T-helper 17 cell (primary cell): ENCODE measurements at places on chromosomes 6 and 20. TPM values are rescaled to one million over a fixed set of nuclear protein-coding genes. Genes with fewer than 3 reads are reported as not detected.
A peak's percentile ranks its signal among the peaks of the same experiment; 100 is the strongest.

Gene LGSN
- not detected for total RNA-seq

DNA sequence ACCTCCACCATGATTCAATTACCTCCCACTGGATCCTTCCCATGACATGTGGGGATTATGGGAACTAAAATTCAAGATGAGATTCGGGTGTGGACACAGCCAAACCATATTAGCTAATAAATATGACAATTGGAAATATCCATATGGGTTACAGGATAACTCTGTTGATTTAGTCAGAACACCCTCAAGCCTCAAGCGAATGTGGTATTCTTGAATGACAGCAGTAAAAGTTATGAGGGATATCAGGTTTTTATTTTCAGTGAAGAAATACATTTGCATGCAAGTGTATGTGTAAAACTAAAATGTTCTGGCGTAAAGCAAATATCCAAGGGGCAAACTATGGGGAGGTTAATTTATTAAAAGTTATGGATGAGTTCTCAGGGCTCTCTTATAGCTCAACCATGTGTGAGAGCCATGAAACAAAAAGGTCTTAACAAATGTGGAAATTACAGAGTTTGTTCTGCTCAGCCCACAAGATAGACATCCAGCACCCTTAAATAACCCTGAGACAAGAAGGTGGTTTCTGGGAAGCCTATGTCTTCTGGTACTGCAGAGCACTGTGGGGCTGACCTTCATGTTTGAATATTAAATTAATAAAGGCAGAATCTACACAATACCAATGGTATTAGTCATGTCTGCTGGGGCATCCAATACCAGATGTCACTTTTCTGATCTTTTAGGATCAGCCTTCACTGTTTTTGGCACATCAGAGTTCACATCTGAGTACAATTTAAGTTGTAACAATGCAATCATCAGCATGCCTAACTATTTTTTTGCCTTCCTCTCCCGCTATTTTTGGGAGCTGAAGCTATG is 370.5 kb upstream of the RSPO3 start:
- H3K4me3 ChIP-seq, result no peak overlapping the region
- DNase-seq, result no peak
- no peaks in the 10 kb centered on the region for H3K4me1 ChIP-seq
- no peak overlapping the region for H3K27ac ChIP-seq
- H3K36me3 ChIP-seq, result no peaks in the 10 kb centered on the region

DNA sequence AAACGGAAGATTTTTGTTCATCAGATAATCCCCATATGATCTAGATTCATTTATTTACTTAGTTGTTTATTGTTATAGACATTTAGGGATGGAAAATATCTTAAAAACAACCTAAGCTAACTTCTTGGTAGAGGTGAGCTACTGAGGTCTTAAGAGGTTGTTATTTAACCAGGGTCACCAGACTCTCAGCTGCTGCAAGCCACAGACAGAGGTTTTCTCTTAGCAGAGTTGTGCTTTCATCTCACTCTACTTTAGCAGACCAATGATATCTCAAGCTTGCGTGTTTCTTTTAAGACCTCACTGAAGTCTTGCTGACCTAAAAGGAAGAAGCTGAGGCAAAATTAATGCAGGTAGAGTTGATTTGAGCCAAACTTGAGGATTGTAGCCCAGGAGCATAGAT is 43.6 kb downstream of the NCOA7 start:
- no peak for DNase-seq
- peaks cover 7% of the 10 kb centered on the region for H3K36me3 ChIP-seq
- H3K4me3 ChIP-seq, result peak overlapping the region; percentile 83
- peak overlapping the region; percentile 92 for H3K27ac ChIP-seq
- H3K4me1 ChIP-seq, result peaks cover 56% of the 10 kb centered on the region

- DNase-seq, result no peak
- H3K4me1 ChIP-seq, result no peaks in the 10 kb centered on the region
- no peak overlapping the region for H3K27ac ChIP-seq
- no peaks in the 10 kb centered on the region for H3K36me3 ChIP-seq
- no peaks in the 10 kb centered on the region for H3K27me3 ChIP-seq
- H3K4me3 ChIP-seq, result no peak overlapping the region
Measured at GRCh38 chr6:85537055-85537494, 56.6 kb downstream of the SNX14 start.

DNA sequence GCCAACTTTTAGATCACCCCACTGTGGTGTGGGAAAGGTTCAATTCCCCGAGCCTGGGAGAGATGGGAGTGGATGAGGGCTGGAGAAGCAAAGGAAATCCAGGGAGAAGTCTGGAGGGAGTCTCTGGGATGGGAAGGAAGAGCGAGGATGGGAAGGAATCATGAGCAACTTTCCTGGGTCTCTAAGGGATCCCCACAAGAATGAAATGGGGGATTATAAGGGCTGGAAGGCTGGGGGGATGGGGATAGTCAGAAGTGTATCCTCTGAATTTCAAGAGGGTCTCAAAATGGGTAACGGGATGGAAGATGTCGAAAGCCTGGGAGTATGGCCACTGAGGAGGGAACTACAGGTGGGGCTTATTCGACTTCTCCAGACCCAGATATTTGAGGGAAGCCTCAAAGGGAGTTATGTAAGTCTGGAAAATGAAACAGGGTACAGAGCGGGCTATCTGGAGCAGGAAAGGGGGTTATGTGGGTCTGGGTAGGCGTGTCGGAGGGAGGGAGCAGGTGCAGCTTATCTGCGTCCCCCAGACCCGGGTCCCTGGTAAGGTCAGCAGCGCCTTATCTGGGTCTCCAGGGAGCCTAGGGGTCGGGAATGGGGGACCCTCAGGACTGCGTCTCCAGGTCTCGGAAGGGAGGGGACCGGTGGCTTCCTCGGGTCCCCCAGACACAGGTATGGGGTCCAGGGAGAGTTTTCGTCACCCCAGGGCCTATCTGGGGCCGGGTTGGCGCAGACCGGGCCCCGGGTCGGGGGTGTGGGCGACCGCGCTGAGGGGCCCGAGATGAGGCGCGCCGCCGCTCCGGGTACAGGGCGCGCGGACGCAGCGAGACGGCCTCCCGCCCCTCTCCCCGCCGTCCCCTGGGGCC is 550 bp downstream of the PLAGL2 start:
- peaks cover 7% of the 10 kb centered on the region for H3K36me3 ChIP-seq
- no peaks in the 10 kb centered on the region for H3K27me3 ChIP-seq
- DNase-seq, result peak; percentile 11
- H3K4me3 ChIP-seq, result peak overlapping the region; percentile 97

DNA sequence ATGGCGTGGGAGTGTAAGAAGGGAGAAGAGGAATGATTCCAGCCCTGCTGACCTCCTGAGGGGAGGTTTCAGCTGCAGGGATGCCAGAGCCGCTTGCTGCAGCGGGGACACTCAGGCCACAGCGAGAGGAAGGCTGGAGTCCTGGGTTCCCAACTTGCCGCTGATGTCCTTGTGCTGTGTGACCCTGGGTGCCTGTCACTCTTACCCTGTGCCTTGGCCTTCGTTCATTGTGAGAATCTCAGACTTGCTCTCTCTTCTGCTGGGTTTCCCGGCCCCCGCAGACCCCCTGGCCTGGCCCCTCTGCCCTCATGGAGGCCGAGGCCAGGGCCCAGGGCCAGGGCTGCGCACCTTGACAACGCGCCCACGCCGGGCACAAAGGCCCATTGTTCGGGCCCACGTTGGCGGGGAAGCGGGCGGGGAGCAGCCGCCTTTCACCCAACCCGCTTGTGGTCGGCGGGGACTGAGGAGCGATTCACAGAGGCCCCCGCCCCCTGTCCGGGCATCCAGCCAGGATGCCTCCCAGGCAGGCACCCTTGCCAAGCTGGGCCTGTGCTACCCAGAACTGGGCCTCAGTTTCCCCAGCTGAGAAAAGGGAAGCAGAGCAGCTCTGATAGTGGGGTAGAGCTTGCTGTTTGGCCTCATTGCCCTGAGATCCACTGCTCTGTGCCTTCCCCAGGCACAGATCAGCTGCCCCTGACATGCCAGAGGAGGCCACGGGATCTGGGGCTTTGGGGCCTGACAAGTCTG is 52.4 kb downstream of the CEBPB start:
- no peak overlapping the region for H3K27ac ChIP-seq
- no peak overlapping the region for H3K4me3 ChIP-seq
- H3K4me1 ChIP-seq, result peaks cover 6% of the 10 kb centered on the region
- H3K36me3 ChIP-seq, result no peaks in the 10 kb centered on the region
- peaks cover 9% of the 10 kb centered on the region for H3K27me3 ChIP-seq
- DNase-seq, result no peak

Gene ARMC12
- total RNA-seq, result 1.2 TPM

GRCh38 chr6:40166963-40167362 is 232.7 kb upstream of the MOCS1 start:
- H3K36me3 ChIP-seq, result no peaks in the 10 kb centered on the region
- no peaks in the 10 kb centered on the region for H3K4me1 ChIP-seq
- H3K27ac ChIP-seq, result no peak overlapping the region
- H3K27me3 ChIP-seq, result peaks cover 32% of the 10 kb centered on the region
- H3K4me3 ChIP-seq, result no peak overlapping the region
- no peak for DNase-seq

- H3K4me1 ChIP-seq, result no peaks in the 10 kb centered on the region
- no peak overlapping the region for H3K27ac ChIP-seq
- H3K27me3 ChIP-seq, result peaks cover 14% of the 10 kb centered on the region
Measured at GRCh38 chr6:89204096-89204495, 13.1 kb downstream of the GABRR1 start.

Gene OPRM1
- total RNA-seq, result not detected

GRCh38 chr6:95848717-95849116 is 167.1 kb upstream of the FUT9 start:
- no peaks in the 10 kb centered on the region for H3K4me1 ChIP-seq
- no peak for DNase-seq
- no peaks in the 10 kb centered on the region for H3K27me3 ChIP-seq
- H3K27ac ChIP-seq, result no peak overlapping the region

Gene IL17F
- 0.68 TPM for total RNA-seq

Gene SFT2D1
- total RNA-seq, result 12.3 TPM

Gene OTOR
- total RNA-seq, result not detected

DNA sequence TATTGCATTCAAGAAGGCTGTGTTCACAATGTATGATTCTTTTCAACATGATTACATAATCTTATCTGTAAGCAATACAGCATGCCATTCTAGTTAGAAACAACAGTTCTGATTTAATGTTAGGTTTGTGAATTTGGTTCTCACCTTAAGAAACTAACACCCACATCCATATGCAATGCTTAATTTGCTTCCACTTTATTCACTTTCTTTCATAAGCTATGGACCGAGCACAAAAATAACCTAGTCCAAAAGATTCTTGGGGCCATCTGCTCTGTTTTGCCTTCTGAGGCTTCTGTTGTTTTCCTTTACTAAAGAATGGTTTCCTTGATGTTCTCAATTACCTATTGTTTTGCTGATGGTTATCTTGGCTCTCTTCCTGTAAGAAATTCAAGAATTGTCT is 258.2 kb downstream of the EYS start:
- H3K27me3 ChIP-seq, result no peaks in the 10 kb centered on the region
- no peaks in the 10 kb centered on the region for H3K36me3 ChIP-seq
- no peaks in the 10 kb centered on the region for H3K4me1 ChIP-seq

Gene BPIFA1
- total RNA-seq, result not detected

GRCh38 chr6:14372734-14373489 is 255.3 kb downstream of the CD83 start:
- H3K4me3 ChIP-seq, result no peak overlapping the region
- peaks cover 3% of the 10 kb centered on the region for H3K36me3 ChIP-seq
- peaks cover 23% of the 10 kb centered on the region for H3K4me1 ChIP-seq
- H3K27ac ChIP-seq, result peak overlapping the region; percentile 79
- H3K27me3 ChIP-seq, result no peaks in the 10 kb centered on the region

Gene LIN28B
- total RNA-seq, result not detected
